ENCODE measurements at places on chromosomes 7 and 10.
A peak's percentile ranks its signal among the peaks of the same experiment; 100 is the strongest.

DNA sequence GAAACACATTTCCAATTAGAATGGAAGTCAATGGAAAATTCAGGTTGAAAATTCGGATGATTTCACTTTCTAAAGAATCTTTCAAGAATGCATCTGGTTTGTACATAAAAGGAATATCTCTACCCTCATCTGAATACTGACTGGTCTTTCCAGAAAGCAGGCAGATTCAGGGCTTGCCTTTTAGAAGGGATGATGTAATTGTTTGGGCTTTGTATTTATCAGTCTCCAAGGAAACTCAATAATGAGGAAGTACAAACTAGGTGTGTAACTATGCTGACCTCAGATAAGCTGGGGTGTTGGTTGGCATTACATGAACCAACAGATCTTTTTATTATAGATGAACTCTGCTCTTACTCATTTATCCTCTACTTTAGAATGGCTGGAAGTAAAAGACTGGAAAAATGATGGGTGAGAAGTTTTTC, 24.1 kb downstream of the PDLIM1 start:
- DNase-seq: peak; percentile 63

DNA sequence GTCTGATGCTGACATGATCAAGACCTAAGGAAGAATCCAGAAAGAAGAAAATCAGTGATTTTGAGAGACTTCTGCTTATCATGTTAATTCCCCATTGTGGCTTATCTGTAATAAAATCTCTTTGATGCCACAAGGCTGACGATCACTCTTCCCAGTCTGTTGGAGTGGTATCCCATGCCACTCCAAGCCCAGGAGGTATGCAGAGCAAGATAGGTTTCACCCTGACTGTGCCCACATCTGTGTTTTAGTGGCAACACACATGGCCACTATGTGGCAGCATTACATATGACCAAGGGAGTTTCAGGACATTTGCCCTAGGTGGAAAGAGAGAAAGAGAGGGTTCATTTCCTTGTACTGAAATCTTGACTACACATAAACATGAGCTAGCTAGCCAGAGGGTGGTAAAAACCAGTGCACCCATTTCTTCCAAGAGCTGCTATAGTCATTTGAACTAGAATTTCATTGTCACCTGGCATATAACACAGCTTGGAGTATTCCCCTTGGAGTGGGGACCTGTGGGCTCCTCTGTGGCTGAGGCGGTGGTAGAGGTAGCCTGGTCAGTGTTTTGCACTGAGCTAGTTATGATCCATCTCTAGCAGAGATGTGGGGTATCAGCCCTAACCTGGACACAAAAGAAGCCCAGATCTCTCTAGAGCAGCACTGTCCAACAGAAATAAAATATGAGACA, 20.8 kb downstream of the LAMB4 start:
- peak; percentile 6 for DNase-seq

DNA sequence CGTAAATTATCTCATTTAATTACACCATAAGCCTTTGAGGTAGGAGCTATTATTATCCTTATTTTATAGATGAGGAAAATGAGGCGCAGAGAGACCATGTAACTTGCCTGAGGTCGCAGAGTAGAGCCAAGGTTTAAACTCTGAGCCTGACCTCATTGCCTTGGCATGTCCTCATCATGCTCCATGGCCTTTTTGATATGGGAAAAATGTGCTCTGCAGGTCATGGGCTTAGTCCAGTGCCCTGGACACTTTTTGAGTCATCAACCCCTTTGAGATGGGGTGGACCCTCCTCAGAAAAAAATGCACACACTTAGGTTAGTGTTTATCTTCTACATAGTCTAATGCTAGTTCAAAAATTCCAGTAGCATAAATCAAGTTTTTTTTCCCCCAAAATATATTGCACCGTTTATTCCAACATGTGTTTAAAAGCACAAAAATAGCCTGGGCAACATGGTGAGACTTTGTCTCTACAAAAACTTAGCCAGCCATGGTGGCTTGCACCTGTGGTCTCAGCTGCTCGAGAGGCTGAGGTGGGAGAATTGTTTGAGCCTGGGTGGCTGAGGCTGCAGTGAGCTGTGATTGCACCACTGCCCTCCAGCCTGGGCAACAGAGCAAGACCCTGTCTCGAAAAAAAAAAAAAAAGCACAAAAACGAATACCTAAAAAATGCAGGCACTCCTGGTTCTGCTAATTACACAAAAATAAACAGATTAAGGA, 28.6 kb upstream of the TMEM178B start:
- no peak for DNase-seq

- no peak for DNase-seq
Measured at GRCh38 chr7:141433698-141434097, 117.5 kb upstream of the AGK start.

DNA sequence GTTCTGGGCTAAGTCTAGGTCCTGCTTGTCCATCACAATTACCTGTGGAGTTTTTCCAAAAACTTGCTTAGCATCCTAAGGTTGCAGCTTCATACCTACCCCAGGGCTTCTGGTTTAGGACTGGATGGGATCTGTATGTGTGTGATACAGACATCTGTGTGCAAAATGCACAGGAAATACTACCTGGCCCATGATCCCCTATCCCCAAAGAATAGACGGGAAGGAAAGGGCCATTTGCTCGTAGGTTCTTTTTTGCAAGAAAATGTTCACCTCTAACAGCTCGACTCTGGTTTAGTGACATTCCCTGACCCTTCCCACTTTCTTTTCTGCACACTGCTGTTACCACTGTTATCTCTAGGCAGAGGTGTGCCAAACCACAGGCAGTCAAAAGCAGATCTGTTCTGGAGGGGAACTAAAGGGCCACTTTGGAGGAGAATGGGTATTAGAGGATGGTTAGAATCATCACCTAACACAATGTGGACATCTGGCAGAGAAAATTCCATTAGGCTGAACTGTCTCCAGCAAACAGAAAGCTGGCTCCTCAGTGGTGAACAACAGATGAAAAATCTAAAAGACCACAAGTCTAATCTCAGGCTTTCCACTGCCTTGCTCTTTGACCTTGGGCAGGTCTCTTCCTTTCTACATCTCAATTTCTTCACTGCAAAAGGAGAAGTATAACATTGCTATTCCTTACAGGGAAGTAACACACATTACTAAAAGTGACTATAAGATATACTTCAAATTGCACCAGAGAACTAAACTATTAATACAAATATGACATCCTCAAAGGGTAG, 107.4 kb downstream of the UBE2H start:
- no peak for DNase-seq

GRCh38 chr7:50660040-50660829, 95.0 kb upstream of the DDC start:
- peak; percentile 41 for DNase-seq

GRCh38 chr10:104433669-104434068, 80.0 kb downstream of the CFAP58 start:
- DNase-seq: no peak

DNA sequence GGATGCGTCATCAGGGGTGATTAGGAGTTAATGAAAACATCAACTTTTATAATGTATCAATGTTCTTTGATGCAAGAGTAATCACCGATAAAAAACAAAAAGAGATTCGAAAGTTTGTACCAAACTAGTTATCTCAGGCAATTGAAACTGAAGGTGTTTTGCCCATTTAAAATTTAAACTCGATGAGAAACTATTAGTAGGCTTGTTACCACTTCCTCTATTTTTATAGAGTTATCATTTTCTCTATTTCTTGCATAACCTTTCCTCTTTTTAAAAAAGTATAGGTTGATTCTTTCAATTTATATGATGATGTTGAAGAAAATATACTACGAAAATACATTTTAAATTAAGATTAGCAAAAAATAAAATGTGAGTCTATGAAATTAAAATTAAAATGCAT, 597.3 kb upstream of the POT1 start:
- no peak for DNase-seq

All from germinal center (tissue), 1 donor.